ENCODE measurements at places on chromosomes 12 and 14.

- no peak for DNase-seq
Observed at GRCh38 chr12:54394281-54394719, 9.8 kb upstream of the ZNF385A start.

DNA sequence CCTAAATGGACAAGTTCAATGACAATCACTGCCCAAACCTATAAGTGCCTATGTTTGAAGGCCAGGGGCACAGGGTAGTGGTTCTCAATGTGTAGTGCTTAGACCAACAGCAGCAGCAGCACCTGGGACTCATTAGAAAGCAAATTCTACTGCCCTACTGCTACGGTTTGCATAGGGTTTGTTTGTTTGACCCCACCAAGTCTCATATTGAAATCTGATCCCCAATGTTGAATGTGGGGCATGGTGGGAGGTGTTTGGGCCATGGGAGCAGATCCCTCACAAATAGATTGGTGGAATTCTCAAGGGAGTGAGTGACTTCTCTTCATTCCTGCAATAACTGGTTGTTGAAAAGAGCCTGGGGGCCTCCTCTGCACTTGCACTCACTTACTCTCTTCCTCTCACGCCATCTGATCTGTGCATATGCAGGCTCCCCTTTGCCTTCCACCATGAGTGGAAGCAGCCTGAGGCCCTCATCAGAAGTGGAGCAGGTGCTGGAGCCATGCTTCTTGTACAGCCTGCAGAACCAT, 39.5 kb downstream of the PPM1H start:
- no peak for DNase-seq

GRCh38 chr14:39395555-39396254, 36.5 kb downstream of the FBXO33 start:
- DNase-seq: no peak

DNA sequence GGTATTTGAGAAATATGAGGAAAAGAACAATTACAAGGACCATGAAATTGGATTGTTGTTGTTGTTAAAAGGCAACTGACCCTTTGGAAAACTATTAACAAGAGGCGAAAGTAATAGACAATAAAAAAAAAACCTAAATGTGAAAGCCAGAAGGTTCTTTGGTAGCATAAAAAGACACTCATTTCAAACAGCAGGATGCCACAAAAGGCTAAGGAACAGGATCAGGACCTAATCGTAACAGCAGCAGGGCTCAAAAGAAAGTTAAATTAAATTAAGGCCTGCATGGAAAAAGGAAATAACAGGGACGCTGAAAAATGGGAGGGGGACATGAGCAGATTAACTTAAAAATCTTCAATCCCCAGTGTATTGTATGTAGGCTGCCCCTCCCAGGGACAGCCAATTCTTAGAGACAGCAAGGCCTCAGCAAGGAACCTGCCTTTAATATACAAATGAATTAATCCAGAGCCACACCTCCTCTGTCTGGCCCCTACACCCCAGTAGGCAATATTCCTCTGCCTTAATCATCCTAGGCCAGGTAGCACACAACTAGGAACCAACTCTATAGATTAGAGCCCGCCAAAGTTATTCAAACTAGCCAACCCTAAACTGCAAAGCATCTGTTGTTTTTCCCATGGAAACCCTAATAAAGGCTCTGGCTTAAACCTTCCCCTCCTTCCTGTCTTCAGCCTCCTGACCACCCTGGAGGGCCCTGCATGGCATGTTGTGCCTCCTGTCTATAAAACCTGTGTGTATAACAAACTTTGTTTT, 28.4 kb upstream of the AP4S1 start:
- DNase-seq: no peak

GRCh38 chr12:93996321-93996720, 152.1 kb upstream of the PLXNC1 start:
- no peak for DNase-seq

DNA sequence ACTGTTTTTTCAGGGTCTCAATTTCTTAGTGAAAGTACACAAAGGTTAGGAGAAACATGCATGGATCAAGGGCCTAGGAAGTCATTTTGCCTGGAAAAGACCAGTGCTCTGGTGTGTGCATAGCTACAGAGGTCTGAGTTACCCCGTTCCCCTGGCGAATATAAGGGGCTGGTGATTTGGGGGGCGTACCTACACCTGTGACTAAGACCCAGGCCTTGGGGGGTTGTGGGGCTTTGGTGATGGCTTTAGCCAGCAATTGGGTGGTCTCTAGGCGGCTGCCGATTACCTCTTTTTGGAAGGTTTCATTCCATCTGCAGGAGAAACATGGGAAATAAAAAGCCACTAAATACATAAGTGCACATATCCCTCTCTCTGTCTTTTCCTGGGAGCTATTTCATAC, 1.1 kb downstream of the SDR39U1 start:
- no peak for DNase-seq

DNA sequence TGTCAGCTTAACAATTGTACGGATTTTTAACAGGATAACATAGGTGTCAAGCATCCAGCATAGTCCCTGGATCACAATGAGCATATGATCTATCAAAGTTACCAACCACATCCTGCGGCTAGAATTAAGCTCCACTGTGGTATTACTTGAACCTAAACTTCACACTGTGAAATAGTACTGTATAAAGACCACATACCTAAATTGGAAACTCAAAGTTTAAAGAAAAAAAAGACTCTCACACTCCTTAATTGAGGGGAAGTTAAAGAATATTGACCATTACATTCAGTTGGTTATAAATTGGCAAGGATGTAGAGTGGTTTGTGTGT, 133.0 kb upstream of the PZP start:
- DNase-seq: no peak

- DNase-seq: no peak
Observed at GRCh38 chr12:116759783-116760621, 21.9 kb downstream of the RNFT2 start.

All from activated naive CD8-positive, alpha-beta T cell treated with anti-CD3 and anti-CD28 coated beads, Interleukin-2, amount 50 U/mL, for 16 hours (primary cell).